Neuronal stem cell (in vitro differentiated cells): ENCODE measurements at places on chromosomes 4 and X.

GRCh38 chr4:140642674-140643437 is 74.1 kb upstream of the UCP1 start:
- H3K4me3 ChIP-seq: no peak overlapping the region
- no peaks in the 10 kb centered on the region for H3K27me3 ChIP-seq
- H3K4me1 ChIP-seq: no peaks in the 10 kb centered on the region
- H3K36me3 ChIP-seq: peaks cover 60% of the 10 kb centered on the region
- DNase-seq: no peak

DNA sequence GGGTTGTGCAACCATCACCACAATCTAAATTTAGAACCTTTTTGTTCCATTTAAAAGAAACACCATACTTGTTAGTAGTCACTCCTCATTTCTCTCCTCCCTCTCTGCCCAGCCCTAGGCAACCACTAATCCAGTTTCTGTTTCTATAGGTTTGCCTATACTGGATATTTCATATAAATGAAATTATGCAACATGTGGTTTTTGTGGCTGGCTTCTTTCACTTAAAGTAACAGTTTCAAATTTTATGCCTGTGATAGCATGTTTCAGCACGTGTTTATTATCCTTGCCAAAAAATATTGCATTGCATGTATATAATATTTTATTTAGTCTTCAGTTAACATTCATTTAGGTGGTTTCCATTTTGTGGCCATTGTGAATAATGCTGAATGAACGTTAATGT is 437.6 kb downstream of the IL1RAPL1 start:
- DNase-seq: no peak
- H3K27me3 ChIP-seq: no peaks in the 10 kb centered on the region
- H3K36me3 ChIP-seq: no peaks in the 10 kb centered on the region
- H3K4me1 ChIP-seq: no peaks in the 10 kb centered on the region
- no peak overlapping the region for H3K27ac ChIP-seq

GRCh38 chr4:137509855-137510282 is 22.4 kb downstream of the PCDH18 start:
- no peak for DNase-seq
- H3K27ac ChIP-seq: no peak overlapping the region
- H3K4me3 ChIP-seq: no peak overlapping the region
- no peaks in the 10 kb centered on the region for H3K36me3 ChIP-seq
- no peaks in the 10 kb centered on the region for H3K4me1 ChIP-seq
- H3K27me3 ChIP-seq: no peaks in the 10 kb centered on the region

DNA sequence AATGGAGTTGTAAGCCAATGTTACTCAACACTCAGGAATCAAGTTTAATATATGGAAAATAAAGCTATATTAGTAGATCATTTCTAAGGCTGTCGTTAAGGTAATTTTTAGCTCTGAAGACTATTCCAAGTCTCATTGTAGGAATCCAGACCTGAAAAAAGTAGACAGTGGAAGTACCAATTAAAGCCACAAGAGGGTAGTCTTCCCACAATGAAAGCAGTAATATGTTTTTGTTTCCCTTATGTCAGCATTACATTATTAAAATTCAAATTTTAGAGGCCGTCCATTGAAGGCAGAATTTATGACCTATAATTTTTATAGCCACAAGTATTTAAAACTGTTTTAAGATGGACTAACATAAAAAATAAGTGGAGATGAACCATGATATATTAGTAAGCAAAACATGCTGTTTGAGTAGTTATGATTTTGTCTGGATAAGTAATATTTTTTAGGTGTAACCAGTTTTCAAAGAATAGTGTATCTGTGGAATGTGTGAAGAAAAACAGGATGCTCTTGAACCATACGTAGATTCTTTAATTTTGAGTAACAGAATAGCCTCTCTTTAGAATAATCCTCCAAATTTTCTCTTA is 372.6 kb upstream of the TECRL start:
- no peak overlapping the region for H3K27ac ChIP-seq
- H3K4me1 ChIP-seq: no peaks in the 10 kb centered on the region

DNA sequence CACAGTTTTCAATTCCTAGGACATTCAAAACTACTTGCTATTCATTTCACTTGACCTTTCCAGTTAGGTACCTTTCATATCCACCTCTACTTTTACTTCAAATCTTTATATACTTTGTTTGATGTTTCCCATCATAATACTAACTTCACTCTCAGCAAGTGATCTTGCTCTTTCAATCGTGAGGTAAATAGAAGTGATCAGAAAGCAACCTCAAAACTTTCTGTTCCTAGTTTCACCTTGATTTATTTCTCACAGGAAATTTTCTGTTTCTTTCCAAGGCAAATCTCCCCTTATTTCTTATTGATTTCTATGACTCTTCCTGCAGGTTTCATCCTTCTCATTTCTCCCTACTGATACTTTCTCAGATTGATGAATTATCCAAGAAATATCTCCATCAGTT is 623.5 kb downstream of the FSTL5 start:
- H3K27ac ChIP-seq: no peak overlapping the region
- H3K36me3 ChIP-seq: no peaks in the 10 kb centered on the region
- no peak overlapping the region for H3K4me3 ChIP-seq
- no peaks in the 10 kb centered on the region for H3K4me1 ChIP-seq
- no peak for DNase-seq

DNA sequence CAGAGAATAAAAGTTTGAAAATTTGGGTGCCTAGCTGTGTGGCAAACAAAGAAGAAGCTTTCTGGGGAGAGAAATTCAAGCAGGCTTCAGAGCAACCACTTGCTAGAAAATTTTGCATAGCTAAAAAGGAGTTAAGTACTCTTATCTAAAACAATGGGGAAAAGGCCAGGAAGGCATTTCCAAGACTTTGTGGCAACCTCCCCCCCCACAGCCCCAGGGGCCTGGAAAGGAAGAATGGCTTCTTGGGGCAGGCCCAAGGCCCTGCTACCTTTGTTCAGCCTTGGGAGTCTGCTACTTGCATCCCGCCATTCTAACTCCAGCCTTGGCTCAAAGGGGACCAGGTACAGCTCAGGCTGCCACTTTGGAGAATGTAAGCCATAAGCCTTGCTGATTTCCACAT is 102.2 kb downstream of the PTCHD1 start:
- DNase-seq: no peak
- no peak overlapping the region for H3K27ac ChIP-seq
- no peaks in the 10 kb centered on the region for H3K4me1 ChIP-seq
- no peak overlapping the region for H3K4me3 ChIP-seq

GRCh38 chr4:165222651-165222994 is 15.3 kb downstream of the KLHL2 start:
- H3K27me3 ChIP-seq: no peaks in the 10 kb centered on the region
- no peak overlapping the region for H3K4me3 ChIP-seq
- H3K27ac ChIP-seq: no peak overlapping the region
- H3K36me3 ChIP-seq: no peaks in the 10 kb centered on the region

- H3K27ac ChIP-seq: no peak overlapping the region
- no peak overlapping the region for H3K4me3 ChIP-seq
- no peaks in the 10 kb centered on the region for H3K36me3 ChIP-seq
- H3K4me1 ChIP-seq: no peaks in the 10 kb centered on the region
Observed at GRCh38 chr4:7598939-7599790, 164.4 kb upstream of the PSAPL1 start.

- no peaks in the 10 kb centered on the region for H3K27me3 ChIP-seq
- H3K36me3 ChIP-seq: no peaks in the 10 kb centered on the region
- H3K4me3 ChIP-seq: no peak overlapping the region
- H3K27ac ChIP-seq: no peak overlapping the region
- H3K4me1 ChIP-seq: no peaks in the 10 kb centered on the region
Observed at GRCh38 chr4:43244688-43245382, 352.3 kb downstream of the GRXCR1 start.

- DNase-seq: no peak
- H3K27ac ChIP-seq: no peak overlapping the region
- peaks cover 10% of the 10 kb centered on the region for H3K36me3 ChIP-seq
- H3K4me1 ChIP-seq: peaks cover 1% of the 10 kb centered on the region
- no peaks in the 10 kb centered on the region for H3K27me3 ChIP-seq
Observed at GRCh38 chr4:163523791-163524365, 29.4 kb downstream of the TMA16 start.

GRCh38 chr4:99463566-99463965 is 28.4 kb upstream of the ADH7 start:
- no peak overlapping the region for H3K4me3 ChIP-seq
- no peaks in the 10 kb centered on the region for H3K36me3 ChIP-seq
- no peak for DNase-seq
- H3K27ac ChIP-seq: no peak overlapping the region
- peaks cover 4% of the 10 kb centered on the region for H3K4me1 ChIP-seq

- H3K27ac ChIP-seq: no peak overlapping the region
- DNase-seq: no peak
- H3K4me3 ChIP-seq: no peak overlapping the region
- no peaks in the 10 kb centered on the region for H3K36me3 ChIP-seq
- no peaks in the 10 kb centered on the region for H3K27me3 ChIP-seq
- no peaks in the 10 kb centered on the region for H3K4me1 ChIP-seq
Observed at GRCh38 chr4:82247629-82248028, 126.2 kb downstream of the HNRNPD start.

GRCh38 chr4:99827454-99827853 is 10.8 kb downstream of the DAPP1 start:
- no peak overlapping the region for H3K4me3 ChIP-seq
- no peaks in the 10 kb centered on the region for H3K27me3 ChIP-seq
- DNase-seq: no peak
- H3K36me3 ChIP-seq: no peaks in the 10 kb centered on the region

- no peaks in the 10 kb centered on the region for H3K27me3 ChIP-seq
- DNase-seq: no peak
- no peaks in the 10 kb centered on the region for H3K4me1 ChIP-seq
- no peak overlapping the region for H3K4me3 ChIP-seq
Observed at GRCh38 chr4:36747277-36748129, 466.1 kb downstream of the DTHD1 start.

DNA sequence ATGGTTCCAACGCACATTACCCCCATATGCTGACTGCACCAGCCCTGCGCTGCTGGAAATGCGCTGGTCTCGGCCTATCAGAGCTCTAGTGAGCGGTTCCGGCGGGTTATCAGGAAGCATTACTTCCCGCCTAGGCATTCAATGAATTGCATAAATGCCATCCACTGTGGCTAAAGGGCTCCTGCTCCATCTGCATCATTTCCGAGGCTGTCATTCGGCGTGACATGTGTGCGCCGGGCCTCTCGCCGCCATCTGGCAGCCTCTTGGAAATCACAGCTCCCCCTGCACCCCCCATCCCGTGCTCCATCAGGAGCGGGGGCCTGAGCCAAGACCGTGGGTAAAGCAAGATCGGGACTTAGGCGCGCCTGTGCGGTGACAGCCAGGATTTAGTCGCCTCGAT is 64.4 kb downstream of the SEPSECS start:
- no peaks in the 10 kb centered on the region for H3K27me3 ChIP-seq
- H3K36me3 ChIP-seq: no peaks in the 10 kb centered on the region
- no peak for DNase-seq
- no peak overlapping the region for H3K27ac ChIP-seq
- peaks cover 10% of the 10 kb centered on the region for H3K4me1 ChIP-seq
- no peak overlapping the region for H3K4me3 ChIP-seq

- no peak overlapping the region for H3K27ac ChIP-seq
- no peak for DNase-seq
- H3K4me1 ChIP-seq: peaks cover 8% of the 10 kb centered on the region
- no peaks in the 10 kb centered on the region for H3K27me3 ChIP-seq
Observed at GRCh38 chr4:86272669-86273068, 87.2 kb downstream of the MAPK10 start.

DNA sequence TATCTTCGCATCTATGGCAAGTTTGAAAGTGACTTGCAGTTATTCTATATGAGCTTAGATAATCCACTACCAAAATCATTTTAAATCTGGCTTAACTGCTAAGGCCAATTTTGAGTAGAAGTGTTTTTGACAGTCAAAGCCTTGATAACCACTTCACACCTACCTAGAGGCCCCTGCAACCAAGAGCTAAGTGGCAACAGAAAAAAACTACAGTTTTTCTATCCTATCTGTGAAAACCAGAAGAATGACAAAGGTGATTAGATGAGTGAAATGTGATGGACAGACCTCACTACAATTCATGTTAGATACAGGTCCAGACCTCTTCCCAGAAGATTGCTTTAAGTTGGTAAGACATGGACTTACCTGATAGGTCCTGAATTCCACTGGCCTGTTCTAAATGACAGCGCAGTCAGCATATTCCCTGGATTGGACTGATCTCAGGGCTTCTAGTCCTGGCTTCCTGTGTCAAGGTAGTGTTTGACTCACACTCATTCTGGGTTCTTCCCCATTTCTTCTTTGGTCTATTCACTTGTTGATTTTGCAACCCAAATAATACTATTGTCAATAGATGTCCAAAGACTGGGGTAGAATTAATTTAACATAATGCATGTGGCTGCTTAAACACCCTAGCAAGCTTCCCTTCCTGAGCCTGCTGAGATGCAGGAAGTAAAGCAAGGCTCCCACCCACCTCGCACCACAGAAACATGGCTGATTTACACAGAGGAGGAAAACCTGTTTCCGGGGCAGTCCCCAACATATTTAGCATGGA is 65.1 kb downstream of the PPP3CA start:
- DNase-seq: no peak
- H3K4me1 ChIP-seq: peaks cover 3% of the 10 kb centered on the region
- no peaks in the 10 kb centered on the region for H3K36me3 ChIP-seq
- H3K4me3 ChIP-seq: no peak overlapping the region
- H3K27ac ChIP-seq: no peak overlapping the region

DNA sequence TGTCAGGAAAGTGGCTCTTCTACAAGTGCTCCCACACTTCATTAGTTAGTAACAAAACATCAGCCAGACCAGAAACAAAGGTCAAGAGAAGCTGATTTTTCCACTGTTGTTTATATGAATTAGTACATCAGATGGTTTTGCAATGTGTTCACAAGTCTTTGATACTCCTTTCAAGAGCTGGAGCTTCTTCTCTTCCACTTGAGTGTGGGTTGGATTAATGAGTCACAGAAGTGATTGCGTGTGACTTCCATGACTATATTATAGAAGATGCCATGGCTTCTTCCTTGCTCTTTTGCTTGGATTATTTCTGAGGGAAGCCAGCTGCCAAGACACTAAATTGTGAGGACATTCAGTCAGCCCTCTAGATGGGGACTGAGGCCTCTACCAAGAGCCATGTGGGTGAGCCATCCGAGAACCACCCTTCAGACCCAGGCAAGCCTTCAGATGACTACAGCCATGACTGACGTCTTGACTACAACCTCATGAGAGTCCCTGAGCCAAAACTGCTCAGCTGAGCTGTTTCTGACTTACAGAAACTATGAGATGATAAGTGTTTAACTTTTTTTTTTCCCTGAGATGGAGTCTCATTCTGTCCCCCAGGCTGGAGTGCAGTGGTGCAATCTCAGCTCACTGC is 18.1 kb downstream of the SOWAHB start:
- H3K27ac ChIP-seq: no peak overlapping the region
- H3K27me3 ChIP-seq: no peaks in the 10 kb centered on the region
